Right forelimb (tissue), 1 donor: ENCODE measurements at places on chromosomes 16 and 17.

DNA sequence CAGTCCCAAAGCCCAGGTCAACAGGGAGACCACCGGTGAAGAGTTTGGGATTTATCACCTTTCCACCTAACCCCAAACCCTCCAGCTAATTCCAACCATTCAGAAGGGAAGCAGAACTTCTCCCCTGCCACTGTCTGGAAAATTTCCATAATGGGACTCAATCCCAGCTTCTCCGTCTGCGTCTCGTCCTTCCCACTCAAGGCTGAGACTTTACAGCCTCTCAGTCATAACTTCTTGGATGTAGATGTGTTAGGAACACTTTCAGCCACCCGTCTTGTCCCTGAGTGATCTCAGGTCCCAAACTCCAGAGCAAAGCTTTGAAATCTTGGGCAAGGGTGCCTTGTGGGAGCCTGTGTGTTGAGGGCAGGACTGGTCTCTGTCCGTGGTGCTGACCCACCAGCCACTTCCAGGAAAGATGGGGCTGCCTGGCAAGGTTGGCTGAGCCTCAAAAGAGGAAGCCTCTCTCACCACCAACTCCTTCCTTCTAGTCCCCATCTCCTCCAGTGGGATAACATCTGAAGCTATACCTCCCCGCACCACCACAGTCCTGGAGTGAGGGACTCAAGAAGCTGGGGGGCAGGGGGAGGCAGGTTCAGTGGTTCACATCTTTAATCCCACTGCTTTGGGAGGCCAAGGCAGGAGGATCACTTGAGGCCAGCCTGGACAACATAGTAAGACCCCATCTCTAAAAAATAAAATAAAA lies 9.3 kb downstream of the GAS2L2 start:
- no peak for DNase-seq

DNA sequence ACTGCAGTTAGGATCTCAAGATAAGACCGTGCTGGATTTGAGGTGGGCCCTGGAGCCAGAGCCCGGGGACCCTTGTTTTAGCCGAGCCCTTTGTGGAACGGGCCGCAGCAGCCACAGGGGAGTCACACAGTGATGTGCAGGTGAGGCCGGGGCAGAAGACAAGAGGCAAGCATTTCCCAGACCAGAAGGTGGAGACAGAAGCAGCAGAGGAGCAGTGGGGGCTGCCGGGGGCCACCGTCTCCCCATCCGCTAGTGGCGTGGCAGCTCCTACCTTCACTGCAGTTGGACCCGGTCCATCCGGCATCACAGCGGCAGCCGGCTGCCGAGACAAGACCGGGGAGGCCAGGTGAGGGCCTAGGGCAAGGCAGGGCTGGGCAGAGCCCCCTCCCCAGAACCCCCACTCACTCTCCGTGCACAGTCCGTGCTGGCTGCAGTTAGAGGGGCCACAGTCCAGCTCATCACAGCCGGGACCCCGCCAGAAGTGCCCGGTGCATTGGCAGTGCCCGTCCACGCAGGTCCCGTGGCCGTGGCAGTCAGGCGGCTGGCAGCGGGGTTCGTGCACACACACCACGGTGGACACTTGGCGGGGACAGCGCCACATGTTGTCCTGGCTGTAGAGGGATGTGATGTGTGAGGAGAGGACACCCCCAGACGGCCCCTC lies 6.0 kb downstream of the NAGPA start:
- no peak for DNase-seq

GRCh38 chr17:48546924-48547807 lies 2.3 kb upstream of the HOXB2 start:
- DNase-seq, result no peak

DNA sequence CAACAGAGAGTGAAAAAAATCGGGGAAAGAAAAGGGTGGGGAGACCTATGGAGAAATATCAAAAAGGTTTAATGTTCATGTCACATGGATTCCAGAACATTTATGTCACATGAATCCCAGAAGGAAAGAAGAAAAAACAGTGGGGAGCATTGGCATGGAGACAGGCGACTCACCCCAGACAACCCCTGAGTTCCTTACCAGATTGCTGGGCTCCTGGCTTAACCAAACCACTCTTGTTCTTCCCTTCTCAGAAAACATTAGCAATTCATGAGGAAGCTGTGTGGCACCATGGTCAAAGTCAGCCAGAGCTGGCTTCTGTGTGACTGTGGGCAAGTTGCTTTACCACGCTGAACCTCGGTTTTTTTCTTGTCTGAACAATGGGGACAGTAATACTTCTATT lies 49.6 kb upstream of the CLEC19A start:
- DNase-seq, result no peak

GRCh38 chr17:75933808-75934207 lies 7.0 kb downstream of the FBF1 start:
- DNase-seq, result no peak

GRCh38 chr17:32487473-32488176 lies 832 bp downstream of the CDK5R1 start:
- peak; percentile 56 for DNase-seq

DNA sequence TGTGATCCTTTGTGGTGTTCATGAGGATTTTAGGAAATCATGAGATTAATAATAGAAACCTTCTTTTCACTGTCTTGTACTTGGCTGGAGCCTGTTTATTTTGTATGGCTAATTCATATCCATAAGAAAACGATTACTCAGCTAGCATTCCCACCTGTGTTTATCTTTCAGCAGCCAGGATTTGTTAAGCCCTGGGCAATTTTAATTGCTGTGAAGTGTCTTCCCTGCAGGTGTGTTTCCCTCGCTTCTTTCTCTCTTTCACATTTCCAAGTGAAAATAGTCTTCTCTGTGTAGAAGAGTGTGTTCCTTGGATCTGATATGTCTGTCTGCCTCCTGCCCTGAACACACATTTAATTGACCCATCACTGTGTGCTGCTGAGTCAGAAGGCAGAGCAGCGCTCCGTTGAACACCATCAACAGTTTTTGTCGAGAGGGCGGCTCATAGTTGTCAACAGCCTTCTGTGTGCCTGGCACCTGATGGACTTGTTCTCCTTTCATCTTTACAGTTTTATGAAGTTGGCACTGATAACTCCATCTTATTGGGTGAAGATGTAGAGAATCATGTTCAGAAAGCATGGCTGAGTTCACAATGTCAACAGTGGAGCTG lies 83.2 kb downstream of the SPECC1 start:
- DNase-seq, result no peak

DNA sequence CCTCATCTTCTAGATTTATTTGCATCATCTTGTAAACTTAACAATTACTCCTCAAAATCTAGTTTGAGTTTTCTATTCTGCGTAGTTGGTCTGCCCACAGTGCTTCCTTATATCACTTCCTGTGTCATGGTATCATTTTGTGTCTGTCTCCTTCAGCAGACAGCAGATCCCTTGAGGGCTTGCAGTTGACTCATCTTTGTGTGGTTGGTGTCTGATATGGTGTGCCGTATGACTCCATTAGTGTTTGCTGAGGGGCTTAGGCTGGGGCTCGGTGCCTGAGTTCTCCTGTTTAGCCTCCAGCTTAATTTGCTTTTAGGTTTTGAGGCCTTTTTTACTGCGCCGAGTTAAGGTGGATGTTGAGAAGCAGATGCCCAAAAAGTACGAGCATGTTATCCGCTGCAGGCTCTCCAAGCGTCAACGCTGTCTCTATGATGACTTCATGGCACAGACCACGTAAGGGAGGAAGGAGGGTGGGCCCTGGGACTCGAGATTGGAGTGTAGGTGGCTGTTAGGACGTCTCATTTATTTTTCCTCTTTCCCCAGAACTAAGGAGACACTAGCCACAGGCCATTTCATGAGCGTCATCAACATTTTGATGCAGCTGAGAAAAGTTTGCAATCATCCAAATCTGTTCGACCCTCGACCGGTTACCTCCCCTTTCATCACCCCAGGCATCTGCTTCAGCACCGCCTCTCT lies 16.9 kb downstream of the SRCAP start:
- no peak for DNase-seq

DNA sequence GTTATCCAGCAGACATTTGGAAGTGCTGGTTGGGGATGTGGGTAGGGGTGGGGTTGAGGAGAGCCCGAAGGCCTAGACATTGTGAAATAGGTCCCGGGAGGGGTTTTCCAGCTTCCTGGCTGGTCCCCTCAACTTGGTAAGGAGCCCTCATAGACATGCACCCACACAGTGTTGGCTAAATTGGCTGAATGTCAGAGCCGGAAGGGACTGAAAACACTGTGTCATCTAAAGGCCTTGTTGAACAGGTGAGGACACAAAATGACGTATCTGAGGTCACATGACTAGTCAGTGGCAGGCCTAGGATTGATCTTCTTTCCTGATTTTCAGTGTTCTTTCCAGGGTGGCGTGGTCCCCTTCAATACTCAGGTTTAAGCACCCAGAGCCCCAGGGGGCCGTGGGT lies 27.6 kb downstream of the ITGB3 start:
- DNase-seq, result no peak
